Hypothalamus (tissue), 51 donors: ENCODE measurements at places on chromosomes 6 and 20.

DNA sequence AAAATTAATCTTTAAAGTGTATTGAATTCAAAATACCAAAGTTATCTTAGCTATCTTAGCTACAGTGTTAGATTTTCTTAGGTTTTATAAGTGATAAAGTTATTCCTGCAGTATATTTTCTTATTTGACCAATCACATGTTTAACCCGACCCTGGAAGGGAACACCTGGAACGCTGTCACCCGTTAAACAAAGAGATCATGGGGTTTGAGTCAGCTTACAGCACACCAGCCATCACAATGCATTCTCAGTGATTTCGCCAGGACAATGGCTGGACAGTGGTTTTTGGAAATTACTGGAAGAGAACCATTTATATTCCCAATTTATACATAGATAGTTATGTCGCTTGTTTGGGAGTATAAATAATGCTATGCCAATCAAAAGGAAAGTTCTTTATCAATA is 10.5 kb downstream of the C6orf118 start:
- no peak for DNase-seq

GRCh38 chr6:11324453-11325015 is 92.1 kb upstream of the NEDD9 start:
- DNase-seq: no peak

DNA sequence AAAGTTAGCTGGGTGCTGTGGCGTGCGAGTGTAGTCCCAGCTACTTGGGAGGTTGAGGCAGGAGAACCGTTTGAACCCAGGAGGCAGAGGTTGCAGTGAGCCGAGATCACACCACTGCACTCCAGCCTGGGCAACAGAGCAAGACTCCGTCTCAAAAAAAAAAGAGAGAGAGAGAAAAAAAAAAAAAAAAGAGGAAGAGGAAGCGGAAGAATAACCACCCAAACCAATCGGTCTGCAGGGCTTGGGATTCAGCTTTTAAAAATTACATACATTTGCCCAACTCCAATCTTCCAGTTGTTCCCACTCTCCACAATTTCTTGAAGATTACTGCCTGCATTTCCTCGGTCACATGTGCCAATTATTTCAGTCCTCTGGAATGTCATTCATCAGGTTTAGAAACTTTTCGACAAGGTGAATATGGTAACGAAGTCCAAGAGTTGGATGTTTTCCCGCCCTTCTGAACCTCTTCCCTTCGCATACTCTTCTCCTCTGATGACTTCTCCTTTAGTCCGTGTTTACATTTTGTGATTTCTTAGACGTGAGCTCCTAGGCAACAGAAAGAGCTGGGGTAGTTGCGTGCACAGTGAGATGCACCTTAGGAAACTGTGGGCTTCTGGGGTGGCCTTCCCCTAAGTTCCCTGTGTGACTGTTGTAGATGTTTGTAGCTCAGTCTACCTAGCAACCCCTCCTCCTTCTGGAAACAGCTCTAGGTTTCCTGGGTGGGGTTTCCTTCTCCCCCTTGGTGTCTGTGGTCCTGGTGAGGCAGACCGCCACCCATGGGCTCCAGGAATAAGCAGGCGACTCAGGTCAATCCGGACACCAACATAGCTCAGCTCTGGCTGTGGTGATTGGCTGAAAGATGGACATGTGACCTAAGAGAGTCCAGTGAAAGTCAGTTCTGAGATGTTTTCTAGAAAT is 63.0 kb upstream of the NCOA3 start:
- no peak for DNase-seq

- no peak for DNase-seq
Observed at GRCh38 chr20:49366687-49367086, 88.8 kb upstream of the ZNFX1 start.

- DNase-seq: no peak
Observed at GRCh38 chr6:74467533-74468215, 738.2 kb downstream of the COL12A1 start.

DNA sequence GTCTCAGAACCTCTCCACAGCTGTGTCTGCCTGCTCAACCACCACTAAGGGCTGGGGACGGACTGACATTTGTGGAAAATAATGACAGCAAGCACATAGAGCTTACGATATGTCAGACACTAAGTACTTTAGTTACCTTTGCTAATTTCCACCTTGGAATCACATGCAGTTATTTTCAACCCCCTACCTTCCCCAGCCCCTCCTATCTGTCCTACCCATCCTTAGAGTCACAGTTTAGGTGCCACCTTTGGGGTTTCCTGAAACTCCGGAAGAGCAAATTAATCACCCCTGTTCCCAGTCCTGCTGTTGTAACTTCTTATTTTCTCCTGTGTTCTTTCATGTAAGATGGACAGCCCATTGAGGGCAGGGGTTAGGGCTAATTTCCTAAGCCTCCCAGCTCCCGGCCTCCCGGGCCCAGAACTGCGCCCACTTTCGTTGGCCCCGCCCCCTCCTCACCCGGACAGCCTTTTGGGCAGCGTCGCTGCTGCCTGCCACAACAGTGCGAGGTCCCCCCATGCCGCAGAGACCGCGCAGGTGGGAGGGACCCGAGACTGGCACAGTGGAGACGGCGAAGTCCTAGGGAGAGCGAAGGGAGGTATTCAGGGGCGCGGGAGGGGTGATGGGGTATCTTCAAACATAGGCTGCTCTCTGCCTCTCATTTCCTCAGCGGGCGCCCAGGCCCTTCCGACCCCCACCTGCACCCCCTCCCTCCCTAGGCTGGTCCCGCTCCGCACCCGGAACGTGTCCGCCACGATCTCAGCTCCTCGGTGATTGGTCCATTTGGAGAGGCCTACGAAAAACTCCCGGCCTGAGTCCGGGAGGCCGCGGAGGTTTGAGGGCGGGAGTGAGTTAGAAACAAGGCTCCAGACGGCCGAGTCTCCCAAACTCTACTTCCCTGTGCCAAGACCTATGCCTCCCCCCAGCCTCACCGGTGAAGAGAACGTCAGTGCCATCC is 1.1 kb downstream of the DDAH2 start:
- DNase-seq: no peak

- DNase-seq: no peak
Observed at GRCh38 chr6:26426691-26427450, 13.4 kb upstream of the BTN3A3 start.

DNA sequence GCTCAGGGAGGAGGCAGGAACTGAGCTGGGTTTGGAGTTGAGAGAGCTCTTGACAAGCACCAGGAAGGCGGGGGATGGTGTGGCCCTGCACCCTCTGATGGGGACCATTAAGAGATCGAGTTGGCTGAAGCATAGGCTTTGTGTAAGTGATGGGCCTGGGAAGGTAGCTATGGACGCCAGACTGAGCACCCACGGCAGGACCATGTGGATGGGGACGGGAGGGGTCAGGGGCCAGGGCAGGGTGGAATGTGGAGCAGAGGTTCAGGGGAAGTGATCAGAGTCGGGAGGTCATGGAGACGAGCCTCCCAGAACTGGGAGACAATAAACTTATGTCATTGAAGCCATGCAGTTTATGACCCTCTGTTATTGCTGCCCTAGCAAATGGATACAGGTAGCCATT is 81.7 kb downstream of the PLG start:
- DNase-seq: no peak

- no peak for DNase-seq
Observed at GRCh38 chr6:149917679-149918078, 5.2 kb downstream of the RAET1G start.

DNA sequence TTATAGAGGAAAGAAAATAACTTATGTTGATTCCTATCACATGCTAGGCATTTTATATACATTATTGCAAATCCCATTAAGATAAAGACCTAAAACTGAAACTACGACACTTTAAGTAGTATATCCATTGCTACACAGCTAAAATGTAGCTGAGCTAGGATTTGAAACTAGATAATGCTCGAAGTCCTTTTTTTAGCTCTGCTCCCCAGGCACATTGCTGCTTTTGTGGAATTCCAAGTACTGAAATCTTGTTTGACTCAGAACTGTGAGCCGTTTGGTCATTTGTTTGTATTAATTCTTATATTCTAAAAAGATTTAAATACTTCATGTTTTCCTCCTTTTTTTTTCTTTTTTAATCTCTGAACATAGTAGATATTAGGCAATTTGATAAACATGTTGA is 644.8 kb downstream of the HACE1 start:
- DNase-seq: no peak

- DNase-seq: no peak
Observed at GRCh38 chr20:20795721-20796120, 83.3 kb upstream of the RALGAPA2 start.

DNA sequence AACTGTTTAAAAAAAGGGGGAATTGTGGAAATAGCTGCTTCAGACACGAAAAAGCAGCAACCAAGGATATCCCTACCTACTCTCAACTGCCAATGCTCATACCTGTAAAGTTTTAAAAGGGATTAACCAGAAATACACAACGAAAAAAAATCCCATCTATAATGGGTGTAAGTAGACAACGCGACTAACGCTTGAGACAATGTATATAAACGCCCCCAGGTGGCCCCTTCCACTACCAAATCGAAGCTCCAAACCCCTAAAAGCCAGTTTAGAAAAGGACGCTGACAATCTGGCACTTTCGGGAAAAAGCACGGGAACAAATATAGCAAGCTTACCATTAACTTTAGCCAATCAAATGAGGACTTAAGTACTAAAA is 94.5 kb upstream of the BTN3A2 start:
- no peak for DNase-seq

- DNase-seq: no peak
Observed at GRCh38 chr6:155980768-155981079, 525.1 kb upstream of the NOX3 start.

DNA sequence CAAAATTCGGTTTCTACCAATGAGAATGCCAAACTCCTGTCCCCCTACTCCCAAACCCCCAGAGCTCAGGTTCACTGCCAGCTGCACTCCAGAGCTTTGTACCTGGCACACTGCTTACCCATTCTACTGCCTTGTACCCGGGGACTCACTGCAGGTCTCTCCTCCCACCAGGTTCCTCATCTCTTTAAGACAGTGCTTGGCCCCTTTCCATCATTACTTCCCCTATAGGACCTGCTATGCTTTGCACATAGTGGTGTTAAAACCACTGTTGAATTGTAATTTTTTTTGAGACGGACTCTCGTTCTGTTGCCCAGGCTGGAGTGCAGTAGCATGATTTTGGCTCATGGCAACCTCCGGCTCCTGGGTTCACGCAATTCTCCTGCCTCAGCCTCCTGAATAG is 25.9 kb downstream of the LYRM4 start:
- no peak for DNase-seq

DNA sequence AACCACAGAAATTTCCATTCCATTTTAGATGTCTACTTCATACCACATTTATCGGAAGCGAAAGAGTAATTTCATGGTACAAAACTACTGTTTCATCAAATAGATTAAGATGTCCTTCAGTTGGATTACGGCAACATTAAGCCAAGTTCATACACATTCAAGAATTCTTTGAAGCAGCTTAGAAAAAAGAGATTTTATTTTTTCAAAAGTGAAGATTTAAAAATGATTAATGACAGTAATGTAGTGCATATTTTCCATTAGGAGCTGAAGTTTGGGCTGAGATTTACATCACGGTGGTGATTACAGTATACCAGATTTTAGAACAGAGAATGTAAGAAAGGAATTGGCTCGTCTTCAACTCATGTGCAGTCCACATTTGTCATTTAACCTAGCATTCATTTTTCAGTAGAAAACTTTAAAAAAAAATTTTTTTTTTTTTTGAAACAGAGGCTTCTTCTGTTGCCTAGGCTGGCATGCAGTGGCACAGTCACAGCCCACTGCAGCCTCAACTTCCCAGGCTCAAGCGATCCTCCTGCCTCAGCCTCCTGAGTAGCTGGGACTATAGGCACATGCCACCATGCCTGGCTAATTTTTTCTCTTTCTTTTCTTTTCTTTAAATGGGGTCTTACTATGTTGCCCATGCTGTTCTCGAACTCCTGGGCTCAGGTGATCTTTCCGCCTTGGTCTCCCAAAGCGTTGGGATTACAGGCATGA is 1.9 kb downstream of the SYNJ2 start:
- DNase-seq: no peak

DNA sequence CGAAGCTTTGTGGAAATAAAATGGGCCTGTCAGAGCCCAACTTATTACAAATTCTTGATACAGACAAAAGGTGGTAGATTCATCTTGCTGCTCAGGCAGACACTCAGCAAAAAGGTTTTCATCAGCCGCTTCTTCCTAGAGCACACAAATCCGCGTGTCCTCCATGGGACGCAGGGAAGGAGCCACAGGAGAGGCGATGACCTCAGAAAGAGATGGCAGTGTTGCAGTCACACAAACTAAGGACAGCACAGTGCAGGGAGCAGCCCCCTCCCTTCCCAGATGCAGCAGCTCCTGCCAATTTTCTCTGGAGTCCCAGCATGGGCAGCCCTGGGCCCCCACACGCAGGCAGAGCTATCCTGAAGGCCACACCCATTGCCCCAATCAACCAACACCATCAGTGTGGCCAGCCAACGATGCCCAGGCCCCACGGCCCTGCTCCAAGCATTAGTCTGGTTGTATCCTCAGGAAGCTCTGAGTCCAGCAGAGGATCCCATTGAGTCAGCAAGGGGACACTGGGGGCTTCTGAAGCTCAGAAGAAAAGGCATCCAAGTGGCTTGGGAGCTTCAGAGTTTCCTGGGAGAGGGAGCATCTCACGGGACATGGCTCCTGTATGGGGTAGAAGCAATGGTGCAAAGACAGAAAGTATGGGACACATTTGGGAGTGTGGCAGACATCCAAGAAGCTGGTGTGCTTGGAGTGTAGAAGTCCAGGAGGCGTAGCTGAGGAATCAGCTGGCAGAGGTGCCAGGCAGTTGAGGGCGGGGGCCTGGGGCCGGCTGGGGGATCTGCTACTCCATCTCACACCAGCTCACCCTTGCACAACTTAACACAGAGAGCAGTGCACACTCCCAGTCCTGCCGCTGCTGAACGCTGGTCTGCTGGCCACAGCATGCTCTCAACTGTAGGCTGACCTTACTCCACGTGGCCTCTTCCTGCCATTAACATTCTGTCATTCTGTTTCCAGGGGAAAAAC is 142.1 kb upstream of the CST7 start:
- DNase-seq: no peak

DNA sequence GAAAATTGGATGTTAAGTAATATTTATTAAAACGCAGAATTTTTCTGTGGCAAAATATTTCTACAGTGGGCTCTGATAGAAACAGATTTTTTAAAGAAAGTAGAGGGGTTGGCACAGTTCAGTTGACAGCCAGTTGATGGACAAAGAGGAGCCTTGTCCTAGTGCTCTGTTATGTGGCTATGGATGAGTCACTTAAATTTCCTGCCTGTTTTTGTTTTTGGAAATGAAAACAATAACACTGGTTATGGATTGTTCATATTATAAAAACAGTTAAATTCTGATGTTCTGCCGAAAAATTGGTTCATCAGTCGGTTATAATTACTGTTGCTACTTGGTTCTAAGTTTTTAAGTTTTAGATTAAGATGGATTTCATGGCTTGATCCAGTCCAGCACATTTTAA is 42.8 kb downstream of the MYO6 start:
- peak; percentile 67 for DNase-seq

DNA sequence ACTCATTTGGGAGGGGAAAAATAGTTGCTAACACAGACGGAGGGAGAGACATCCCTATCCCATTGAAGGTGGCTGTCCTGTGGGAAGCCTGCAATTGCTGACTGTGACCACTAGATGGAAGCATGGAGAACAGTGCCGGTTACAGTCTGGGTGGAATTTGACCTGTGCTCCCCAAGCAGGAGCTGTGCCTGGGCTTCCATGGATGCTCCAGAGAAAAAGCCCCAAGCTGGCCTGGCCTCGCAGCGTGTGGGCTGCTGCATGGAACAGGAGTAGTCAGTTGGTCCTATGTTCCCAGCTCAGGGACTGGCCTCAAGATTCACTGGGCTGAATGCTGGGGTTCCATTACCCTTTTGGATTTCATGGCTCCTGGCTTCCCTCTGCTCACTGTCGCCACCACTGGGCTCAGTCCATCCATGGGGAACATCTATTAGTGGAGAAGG is 116.3 kb upstream of the CHD6 start:
- DNase-seq: no peak
